T-helper 1 cell (primary cell): ENCODE measurements at places on chromosomes 7 and 10.

- peak; percentile 17 for DNase-seq
These were observed 139.7 kb downstream of the TMEM26 start for GRCh38 chr10:61313460-61313859.

DNA sequence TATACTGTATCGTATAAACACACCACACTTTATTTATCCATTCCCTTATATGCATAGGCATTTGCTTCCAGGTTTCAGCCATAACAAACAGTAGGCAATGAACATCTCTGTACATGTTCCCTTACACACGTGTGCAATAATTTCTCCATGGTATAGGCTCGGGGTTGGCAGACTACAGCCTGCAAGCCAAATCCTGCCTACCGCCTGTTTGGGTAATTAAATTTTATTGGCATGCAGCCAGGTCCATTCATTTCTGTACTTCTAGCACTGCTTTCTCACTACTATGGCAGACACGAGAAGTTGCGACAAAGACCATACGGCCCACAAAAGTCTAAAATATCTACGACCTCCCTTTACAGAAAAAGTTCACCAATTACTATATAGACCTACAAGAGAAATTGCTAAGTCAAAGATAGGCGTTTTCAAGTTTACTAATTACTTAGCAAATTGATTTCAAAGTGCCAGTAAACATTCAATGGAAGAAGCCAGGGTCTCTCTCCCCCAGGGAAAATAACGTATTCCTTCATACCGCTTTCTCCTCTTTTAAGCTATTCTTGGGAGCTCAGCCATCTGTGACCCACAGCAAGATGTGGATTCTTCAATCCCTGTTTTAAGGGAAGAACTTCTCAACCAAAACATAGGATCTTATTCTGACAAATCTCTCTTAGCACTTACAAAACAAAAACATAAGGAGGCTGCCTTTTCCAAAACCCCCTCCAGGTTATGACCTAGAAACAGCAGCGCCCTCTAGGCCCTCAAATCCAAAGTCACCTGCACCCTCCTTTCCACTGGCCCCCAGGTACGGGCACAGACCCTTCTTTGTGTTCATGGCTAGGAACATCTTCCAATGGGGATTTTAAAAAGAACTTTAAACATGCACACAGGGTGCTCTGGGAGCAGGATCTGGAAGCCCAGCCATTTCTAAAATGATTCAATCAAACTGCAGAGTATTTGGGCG, 100.5 kb downstream of the FGFR2 start:
- no peak for DNase-seq

- no peak for DNase-seq
These were observed 81.3 kb downstream of the ITGB8 start for GRCh38 chr7:20412032-20412431.

DNA sequence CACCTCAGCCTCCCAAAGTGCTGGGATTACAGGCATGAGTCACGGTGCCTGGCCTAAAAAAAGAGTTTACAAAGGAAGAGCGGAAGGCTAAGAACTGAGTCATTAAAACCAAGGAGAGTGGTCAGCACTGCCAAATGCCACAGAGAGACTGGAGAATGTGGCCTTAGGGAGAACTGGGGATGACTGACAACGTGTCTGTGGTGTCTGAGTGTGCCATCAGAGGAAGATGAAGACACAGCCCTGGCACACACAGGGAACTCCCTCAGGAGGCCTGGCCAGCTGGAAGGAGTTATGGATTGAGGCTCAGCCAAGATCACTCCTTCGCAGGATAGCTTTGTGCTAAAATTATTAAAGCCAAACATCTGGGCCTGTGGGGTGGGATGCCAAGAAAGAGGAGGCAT, 3.9 kb upstream of the INA start:
- DNase-seq, result no peak

GRCh38 chr10:3738855-3739350, 46.1 kb downstream of the KLF6 start:
- DNase-seq, result no peak

- DNase-seq, result no peak
These were observed 53.6 kb upstream of the TMEM72 start for GRCh38 chr10:44857363-44858016.

DNA sequence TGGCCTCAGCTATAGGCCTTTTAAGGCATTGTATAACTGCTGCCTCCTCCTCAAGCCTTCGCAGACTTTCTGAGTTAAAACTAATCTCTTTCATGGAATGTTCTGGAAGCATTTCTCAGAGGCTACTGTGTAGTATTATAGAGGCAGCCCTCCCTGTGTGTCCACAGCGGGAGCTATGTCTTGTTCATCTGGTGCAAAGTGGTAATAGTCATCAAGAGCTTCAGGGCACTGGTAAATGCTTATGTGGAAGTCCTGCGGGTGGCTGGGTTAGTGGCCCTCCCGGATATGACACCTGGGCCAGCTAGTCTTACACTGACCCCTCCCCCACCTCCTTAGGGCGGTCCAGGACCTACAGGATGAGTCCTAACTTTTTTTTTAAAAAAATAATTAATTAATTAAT, 2.2 kb upstream of the ABHD11 start:
- DNase-seq, result no peak

DNA sequence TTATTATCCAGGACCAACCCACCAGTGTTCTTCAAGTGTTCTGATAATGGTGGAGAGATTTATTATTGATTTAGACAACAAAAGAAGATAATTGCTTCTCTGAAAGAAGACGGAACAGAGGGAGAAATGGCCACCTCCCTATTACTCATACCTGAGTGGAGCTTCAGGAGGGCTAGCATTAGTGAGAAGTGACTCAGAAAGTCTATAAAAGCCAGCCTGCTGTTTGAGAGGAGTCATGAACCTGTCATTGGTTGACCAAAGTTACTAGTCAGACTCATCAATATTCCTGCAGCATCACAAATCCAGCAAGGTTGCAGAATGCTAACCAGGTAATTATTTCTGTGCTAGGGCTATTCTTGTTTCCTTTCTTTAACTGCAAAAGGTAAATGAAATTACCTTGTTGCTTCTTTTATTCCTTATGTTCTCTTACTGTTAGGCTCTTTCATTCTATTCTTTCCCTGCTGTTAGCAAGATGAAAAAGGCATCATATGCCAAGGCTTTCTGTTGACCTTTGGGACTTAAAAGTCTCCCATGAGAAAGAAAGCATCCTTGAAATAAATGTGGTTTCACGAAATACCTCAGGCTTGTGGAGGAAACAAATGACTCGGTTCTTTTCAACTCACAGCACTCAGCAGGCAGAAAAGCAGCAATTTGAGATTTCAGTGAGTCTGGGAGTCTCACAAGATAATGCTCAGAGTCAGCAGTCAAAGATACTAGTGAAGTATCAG, 256.4 kb upstream of the PHYHIPL start:
- DNase-seq, result no peak

GRCh38 chr10:64855941-64856340, 1334.7 kb downstream of the REEP3 start:
- DNase-seq, result no peak

DNA sequence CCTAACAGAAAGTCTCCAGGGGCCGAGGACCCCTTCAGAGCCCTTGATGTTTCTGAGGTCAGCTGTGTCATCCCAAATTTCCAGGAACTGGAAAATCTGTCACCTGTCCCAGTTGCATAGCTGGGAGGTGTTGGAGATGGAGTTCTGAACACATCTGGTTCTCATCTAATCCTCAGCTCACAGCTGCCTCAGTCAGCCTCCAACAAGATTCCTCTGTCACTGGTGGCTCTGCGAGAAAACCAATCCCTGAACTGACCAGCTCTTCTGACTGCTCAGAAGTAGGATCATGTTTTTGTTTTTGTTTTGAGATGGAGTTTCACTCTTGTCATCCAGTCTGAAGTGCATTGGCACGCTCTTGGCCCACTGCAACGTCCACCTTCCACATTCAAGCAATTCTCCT, 37.6 kb upstream of the MYL10 start:
- no peak for DNase-seq

- DNase-seq, result no peak
These were observed 11.3 kb upstream of the CTBP2 start for GRCh38 chr10:125171402-125172306.

- no peak for DNase-seq
These were observed 151.9 kb upstream of the ITGB1 start for GRCh38 chr10:33109788-33110469.

- no peak for DNase-seq
These were observed 64.1 kb downstream of the CTTNBP2 start for GRCh38 chr7:117808910-117809705.

DNA sequence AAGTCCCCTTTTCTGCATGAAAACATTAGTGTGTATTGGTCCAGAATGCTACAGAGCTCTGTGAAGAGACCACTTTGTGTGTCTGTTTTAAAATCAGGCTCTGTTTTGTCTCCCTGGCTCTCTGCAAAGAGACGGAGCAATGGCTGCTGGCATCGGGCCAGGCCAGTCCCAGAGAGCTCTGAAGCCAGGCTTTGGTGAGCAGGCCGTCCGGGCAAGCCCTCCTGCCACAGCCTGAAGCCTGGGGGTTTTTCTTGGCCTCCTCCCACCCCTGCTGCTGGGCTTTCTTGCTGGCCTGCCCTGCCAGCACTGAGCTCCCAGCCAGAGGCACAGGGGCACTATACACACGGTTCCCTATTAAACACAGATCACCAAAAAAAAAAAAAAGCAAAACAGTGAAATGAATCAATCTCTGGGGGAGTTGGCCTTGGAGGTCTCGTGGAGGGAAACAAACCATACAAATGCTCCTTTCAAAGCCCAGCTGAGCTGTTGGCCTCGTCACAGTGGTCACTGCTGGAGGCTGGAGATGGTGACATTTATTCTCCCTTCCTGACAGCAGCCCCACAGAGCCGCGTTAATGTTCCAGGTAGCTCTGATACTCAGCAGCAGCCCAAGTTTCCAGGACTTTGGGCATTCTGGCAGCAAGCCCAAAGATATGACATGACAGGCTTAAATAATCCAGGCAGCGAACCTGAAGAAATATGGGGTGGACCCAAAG, 237.2 kb downstream of the TCF7L2 start:
- DNase-seq, result no peak

DNA sequence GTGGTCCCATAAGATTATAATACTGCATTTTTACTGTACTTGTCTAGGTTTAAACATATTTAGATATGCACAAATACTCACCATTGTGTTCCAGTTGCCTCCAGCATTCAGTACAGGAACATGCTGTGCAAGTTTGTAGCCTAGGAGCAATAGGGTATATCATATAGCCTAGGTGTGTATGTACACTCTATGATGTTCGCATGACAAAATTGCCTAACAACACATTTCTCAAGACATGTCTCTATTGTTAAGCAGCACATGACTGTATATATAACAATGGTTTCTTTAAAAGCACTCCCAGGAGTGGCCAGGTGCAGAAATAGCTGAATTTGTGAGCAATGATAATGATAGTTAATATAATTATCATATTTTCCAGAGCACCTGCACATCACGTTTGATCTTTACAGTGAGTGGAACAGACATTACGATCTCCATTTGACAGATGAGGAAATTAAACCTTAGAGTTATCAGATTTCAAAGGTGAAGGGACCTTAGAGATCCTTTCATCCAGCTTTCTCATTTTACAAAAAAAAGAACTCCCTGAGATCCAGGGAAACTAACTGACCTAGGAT, 99.2 kb upstream of the PDCD4 start:
- DNase-seq, result no peak

DNA sequence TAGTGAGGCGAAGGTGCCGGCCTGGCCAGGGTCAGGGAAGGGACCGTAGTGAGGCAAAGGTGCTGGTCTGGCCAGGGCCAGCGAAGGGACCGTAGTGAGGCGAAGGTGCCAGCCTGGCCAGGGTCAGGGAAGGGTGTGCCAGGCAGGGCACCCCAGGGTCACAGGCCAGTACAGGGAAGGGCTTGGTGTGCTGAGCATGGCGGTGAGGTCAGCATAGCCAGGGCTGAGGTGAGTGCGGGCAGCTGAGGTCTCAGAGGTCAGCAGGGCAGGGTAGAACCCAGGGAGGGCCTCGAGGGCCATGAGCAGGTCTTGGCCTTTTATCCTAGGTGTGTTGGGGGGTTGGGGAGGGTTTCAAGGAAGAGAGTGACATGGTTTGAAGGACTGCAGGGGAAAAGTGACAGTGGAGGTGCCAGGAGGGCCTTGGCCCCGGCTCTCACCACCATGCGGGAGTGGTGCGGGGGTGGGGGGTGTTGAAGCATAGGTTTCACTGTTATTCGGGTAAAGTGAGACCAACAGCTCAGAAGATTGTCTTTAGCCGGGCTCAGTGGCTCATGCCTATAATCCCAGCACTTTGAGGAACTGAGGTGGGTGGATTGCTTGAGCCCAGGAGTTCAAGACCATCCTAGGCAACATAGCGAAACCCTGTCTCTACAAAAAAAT, 93.3 kb downstream of the CHST15 start:
- DNase-seq, result no peak

DNA sequence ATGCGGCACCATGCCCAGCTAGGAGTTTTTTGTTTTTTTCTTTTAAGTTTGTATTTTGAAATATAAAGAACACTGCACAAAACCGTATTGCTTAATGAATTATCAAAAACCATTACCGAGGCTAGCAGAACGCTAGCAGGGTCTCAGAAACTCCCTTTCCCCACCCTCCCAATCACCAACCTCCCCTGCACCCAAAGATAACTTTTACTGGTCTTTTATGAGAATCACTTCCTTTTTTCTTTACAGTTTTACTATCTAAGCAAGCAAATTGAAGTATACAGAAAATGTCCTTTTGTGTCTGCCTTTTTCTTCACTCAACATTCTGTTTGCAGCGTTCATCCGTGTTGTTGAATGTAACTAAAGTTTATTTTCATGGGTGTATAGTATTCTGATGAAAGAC, 13.4 kb downstream of the HIP1 start:
- no peak for DNase-seq

GRCh38 chr7:2166625-2167280, 66.0 kb downstream of the MAD1L1 start:
- no peak for DNase-seq

DNA sequence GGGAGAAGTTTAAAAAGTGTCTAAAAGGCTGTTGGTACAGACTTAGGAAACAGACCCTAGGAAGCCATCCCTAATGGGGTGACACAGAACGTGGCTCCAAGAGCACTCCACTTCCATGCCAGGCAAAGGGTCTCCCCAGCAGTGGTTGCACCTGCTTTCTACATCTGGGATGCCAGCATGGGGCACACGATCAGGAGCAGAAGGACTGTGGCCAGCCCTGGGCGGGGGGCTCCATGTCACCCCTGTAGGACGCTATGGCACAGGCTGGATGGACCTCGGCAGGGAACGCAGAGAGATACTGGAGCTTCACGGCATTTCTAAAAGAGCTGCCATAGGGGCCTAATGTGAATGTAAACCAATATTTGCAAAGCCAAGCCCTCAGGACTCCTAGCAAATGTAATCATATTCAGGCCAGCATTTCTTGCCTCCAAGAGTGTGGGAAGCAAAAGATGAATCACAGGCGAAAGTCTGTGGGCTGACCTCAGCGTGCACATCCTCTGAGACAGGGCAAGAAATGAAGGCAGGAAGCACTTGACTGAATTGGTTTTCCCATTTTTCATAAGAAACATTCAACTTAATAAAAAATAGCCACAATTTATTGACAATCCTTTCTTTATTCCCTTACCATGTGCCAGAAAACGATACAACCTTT, 93.9 kb downstream of the ATXN7L1 start:
- DNase-seq, result no peak
